Mucosa of descending colon (tissue), 3 donors: ENCODE measurements at places on chromosomes 3 and 15. TPM values are rescaled to one million over a fixed set of nuclear protein-coding genes. Genes with fewer than 3 reads are reported as not detected.

GRCh38 chr3:2771193-2771592 lies 339.0 kb downstream of the IL5RA start:
- DNase-seq, result no peak

DNA sequence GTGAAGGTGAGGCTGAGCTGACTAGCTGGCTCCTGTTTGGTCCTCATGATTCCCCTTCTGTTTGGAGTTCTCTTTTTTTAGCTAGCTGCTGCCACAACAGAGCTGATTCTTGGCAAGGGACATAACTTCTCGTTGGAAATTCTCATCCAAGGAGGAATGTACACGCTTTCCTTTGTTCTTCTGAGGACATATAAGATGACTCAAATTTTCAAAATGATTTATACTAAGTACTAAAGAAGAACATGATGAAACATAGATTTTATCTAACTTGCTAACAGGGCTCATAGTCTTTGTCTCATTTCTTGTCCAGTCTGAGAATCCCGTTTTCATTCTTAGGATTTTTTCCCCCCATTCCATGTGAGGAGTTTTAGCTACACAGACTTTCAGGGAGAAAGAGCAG lies 2.9 kb upstream of the TFG start:
- DNase-seq, result no peak

RSL24D1 gene
- total RNA-seq, result 29.9 TPM

FOXB1 gene
- total RNA-seq, result not detected

DNA sequence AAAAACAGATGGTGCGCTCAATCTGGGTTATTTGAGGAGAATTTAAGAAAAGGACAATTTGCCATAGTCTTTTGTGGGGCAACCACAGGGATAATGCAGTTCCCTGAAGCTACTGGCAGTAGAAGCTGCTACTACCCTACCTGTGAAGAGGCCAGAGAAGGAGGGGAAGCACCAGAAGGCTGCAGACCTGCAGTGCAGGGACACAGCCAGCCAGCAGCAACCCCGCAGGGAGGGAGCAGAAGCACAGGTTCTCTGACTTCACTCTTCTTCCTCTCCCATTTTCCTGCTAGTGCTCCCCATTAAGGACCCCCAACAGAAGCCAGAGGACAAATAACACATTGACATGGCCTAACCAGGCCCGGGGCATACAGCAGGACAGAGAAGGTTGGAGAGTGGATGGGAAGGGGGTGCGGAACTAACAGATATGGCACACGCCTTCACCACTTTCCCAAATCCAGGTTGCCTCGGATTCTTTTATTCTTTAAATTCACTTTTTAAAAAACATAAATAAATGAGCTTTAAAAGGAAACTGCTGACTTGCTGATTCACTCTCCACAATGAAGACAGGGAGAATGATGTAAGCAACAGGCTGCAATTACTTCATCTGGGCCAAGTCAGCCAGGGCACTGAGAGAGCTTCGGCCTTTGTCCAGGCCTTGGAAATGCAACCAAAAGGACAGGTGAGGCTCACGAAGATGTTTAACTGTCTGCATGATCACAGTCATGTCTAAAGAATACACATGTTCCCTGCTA lies 30.1 kb downstream of the POPDC2 start:
- no peak for DNase-seq

GRCh38 chr3:125107861-125108567 lies 52.2 kb upstream of the HEG1 start:
- DNase-seq, result no peak

NTRK3 gene
- total RNA-seq, result 2.1 TPM

CPLX3 gene
- total RNA-seq, result 0.16 TPM

DNA sequence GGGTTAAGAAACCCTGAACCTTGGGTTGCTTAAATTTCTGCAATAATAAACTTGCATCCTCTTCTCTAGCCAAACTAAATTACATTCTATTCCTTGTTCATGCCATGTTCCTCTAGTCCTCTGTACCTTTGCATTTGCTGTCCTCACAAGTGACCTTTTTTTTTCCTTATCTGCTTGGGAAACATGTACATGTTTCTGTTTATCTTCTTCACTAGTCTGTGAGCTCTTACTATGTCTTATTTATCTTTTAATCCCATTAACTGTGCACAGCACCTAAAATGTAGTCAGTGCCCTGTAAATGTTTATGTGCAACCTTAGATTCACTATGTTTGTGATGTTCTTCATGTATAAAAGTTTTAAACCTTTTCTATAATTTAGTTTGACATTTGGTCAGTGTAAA lies 61.9 kb downstream of the REC114 start:
- DNase-seq, result no peak

RYR3 gene
- 1.1 TPM for total RNA-seq

- no peak for DNase-seq
Observed at GRCh38 chr3:133159498-133160475, 121.6 kb downstream of the TMEM108 start.

- peak; percentile 77 for DNase-seq
Observed at GRCh38 chr3:184568924-184569829, 7.6 kb downstream of the EPHB3 start.

RPL35A gene
- total RNA-seq, result 621 TPM

DNA sequence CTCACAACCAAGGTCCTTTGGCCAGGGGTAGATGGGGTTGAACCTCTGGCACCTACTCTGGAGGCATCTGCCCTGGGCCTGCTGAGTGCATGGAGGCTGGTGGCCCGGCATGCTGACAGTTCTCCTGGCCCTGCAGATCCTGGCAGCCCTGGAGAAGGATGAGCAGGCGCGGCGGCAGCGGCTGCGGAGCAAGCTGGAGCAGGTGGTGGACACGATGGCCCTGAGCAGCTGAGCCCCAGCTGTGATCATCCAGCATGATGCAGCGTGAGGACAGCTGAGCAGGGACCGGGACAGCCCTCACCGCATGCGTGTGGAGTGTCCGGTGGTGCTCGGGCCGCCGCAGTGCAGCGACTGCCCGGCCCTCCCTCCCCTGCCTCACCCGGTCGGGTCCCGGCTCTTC lies 50.9 kb downstream of the PLXNA1 start:
- DNase-seq, result no peak

DNA sequence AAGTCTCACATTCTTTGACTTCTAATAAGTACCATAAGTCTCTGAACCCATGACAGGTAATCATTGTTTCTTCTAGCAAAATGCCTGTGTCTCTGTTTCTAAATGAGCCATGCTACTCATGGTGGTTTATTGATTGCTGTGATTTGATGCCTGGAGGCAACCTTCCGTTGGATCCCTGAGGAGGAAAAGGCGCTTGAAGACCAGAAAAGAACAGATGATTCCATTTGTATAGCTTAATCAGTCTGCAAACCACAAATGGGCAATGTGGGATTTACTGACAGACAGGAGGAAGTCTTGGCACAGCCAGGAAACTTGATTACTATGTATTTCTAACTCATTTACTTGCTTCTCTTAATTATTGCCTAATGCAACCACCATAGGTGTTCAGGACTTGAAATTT lies 103.1 kb upstream of the MRPL3 start:
- DNase-seq, result no peak

GRCh38 chr3:152355744-152356665 lies 87.3 kb downstream of the MBNL1 start:
- DNase-seq, result no peak

- no peak for DNase-seq
Observed at GRCh38 chr3:142863010-142863817, 25.7 kb downstream of the PCOLCE2 start.

GRCh38 chr3:112304611-112305010 lies 10.6 kb upstream of the SLC9C1 start:
- DNase-seq, result no peak

GRCh38 chr3:195241592-195242355 lies 29.2 kb downstream of the XXYLT1 start:
- no peak for DNase-seq

GRCh38 chr3:71055257-71056001 lies 528.1 kb downstream of the FOXP1 start:
- DNase-seq, result no peak

MESD gene
- 24.5 TPM for total RNA-seq

- DNase-seq, result no peak
Observed at GRCh38 chr3:8848696-8849131, 79.3 kb upstream of the OXTR start.

- no peak for DNase-seq
Observed at GRCh38 chr3:172106989-172107388, 67.6 kb downstream of the FNDC3B start.

DNA sequence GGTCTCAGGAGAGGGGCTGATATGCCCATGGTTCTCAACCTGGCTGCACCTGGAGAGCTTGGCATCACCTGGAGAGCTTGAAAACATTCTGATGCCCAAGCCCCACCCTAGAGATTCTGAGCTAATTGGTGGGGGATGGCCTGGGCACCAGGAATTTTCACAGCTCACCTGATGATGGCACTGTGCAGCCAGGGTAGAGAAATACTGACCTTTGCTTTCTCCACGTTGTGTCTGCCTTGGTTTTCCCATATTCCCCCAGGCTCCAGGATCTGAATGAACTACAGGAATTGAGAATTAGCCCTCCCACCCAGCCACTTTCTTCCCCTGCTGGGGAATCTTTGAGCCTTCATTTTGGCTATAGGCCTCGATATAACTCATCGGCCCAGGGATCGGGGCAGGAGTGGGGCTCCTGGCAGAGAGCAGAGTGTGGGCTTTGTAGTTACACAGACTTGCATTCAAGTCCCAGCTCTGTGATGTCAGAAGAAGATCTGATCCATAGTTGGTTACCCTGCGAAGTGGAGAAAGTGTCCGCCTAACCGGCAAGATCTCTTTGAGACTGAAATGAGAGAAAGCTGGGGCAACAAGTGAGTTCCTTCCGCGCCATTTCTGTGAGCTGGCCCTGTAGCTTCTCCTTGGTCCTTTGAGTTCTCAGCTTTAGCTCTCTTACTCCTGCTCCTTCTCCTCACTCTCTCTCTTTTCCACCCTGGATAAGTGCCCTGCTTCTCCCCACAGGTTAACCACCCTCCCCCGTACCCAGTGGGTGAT lies 33.1 kb upstream of the UBE2Q2 start:
- DNase-seq, result peak; percentile 38

DNA sequence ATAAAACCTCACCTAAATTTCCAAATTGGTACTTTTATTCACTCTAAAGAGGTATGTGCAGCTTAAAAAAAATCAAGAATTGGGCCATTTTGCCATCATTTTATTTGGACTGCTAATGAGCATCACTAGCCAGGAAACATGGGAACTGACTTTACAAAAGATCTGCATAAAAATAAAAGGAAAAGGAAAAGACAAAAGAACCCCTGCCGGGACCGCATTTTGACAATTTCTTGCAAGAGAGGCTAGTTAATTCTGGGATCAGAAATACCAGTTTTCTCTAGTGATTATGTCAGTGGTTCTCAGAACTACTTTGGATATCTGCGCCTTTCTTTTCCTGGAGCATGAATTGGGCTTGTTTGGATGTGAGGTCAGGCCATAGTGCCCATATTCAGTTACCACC lies 289.2 kb downstream of the CHST2 start:
- DNase-seq, result no peak

GRCh38 chr3:155431856-155432570 lies 138.5 kb upstream of the STRIT1 start:
- DNase-seq, result no peak

GRIP2 gene
- 0.70 TPM for total RNA-seq

CASR gene
- total RNA-seq, result 0.36 TPM

- DNase-seq, result no peak
Observed at GRCh38 chr3:84165328-84165727, 793.5 kb upstream of the CADM2 start.

ARPP21 gene
- total RNA-seq, result 0.29 TPM

CPB1 gene
- total RNA-seq, result not detected

GRCh38 chr3:41405466-41405865 lies 206.2 kb downstream of the CTNNB1 start:
- no peak for DNase-seq

- no peak for DNase-seq
Observed at GRCh38 chr15:36798794-36799193, 219.4 kb downstream of the CDIN1 start.

DNA sequence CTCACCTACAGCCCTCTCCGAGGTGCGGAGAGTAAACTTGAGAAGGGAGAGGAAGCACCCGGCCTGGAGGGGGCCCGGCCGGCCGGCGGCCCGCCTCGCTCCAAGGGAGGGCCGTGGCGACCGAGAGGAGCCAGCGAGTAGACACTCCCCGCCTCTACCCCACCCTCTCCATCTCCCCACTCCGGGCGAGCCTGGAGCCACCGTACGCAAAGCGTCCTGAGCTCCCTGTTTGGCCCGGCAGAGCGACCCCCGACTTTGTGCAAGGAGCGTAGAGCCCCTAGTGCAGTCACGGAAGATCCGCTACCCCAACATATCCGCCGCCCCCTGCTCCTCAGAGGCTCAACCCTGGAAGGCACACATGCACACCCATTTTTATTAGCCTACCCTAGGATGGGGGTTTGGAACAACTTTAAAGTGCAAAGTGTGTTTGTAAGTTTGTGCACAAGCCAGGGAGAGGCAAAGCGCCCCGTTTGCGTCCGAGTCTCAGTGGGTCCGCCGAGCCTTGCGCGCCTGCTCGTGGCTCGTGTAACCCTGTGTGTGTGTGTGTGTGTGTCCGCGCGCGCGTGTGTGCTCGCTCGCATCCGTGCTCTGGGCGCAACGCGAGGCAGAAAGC lies 508 bp upstream of the SMAD6 start:
- DNase-seq, result peak; percentile 63

RPL32 gene
- 1,233 TPM for total RNA-seq

GRCh38 chr3:127006781-127007436 lies 24.0 kb downstream of the PLXNA1 start:
- no peak for DNase-seq

DNA sequence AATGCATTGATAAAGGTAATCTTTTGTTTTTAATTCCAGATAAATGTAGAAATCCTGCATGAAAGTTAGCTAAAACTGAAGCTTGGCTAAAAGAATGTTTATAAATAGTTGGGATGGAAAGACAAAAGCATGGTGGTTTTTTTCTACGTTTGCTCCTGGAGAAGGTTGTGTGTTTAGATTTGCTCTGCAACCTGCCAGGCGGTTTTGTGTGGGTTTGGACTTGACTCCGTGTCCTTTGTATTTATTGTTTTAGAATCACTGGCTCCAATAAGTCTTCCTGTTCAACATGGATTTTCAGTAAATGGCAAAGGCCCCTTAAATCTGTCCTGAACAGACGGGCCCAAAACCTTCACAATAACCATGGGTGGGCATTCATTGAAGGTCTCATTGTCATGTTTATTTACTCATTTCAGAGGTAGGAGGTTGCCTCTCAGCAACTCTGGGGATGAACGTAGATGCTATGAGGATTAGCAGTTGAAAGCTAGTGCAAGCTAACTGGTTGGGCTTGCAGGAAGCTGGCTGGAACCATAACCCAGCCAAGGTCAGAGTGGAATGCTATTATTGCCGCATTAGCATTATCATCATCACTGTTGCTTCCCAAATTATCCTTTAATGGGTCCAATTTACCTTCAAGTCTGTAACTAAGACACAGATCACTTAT lies 60.6 kb upstream of the ADAMTS9 start:
- DNase-seq, result no peak

AP3S2 gene
- 93.4 TPM for total RNA-seq

CHDH gene
- 22.1 TPM for total RNA-seq

ANXA2 gene
- 757 TPM for total RNA-seq

KCNMB2 gene
- 1.3 TPM for total RNA-seq

DNA sequence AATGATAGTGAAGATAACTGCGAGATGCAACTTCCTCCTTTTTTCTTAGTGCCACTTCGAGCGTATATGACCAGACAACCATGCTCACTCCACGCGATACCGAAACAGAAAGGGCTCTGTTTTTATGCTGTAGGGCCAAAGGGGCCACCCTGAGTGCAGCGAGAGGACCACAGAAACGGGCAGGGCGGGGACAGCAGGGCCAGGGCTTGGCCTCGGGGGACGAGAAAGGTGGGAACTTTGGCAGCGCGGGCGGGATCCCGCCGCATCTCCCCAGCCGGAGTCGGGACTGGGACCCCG lies 483 bp downstream of the VPS13C start:
- DNase-seq, result peak; percentile 76
